ENCODE measurements at places on chromosomes 4 and X.
A peak's percentile ranks its signal among the peaks of the same experiment; 100 is the strongest.

DNA sequence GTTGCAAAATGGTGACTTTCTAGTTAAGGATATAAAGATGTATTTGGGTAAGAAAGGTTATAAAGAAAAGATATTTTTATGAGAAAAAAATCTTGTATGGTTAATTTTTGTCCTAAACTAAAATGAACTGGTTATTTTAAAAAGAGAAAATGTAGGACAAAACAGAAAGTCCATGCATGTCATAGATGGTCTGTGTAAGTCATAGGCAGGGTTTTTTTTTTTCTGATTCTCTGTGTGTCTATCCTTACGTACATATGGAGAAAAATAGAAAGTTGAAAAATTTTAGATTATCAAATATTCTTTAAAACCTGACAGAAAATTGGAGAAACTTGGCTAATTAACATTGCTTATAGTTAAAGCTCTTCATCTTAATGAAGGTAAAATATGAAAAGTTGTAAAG, 493.4 kb downstream of the IQCM start:
- no peaks in the 10 kb centered on the region for H3K27me3 ChIP-seq
- no peaks in the 10 kb centered on the region for H3K4me1 ChIP-seq
- H3K27ac ChIP-seq = no peak overlapping the region
- DNase-seq = no peak
- H3K36me3 ChIP-seq = no peaks in the 10 kb centered on the region

GRCh38 chr4:48119646-48120045, 14.4 kb downstream of the TXK start:
- H3K4me1 ChIP-seq = no peaks in the 10 kb centered on the region
- H3K27me3 ChIP-seq = no peaks in the 10 kb centered on the region
- H3K36me3 ChIP-seq = no peaks in the 10 kb centered on the region
- DNase-seq = no peak
- no peak overlapping the region for H3K4me3 ChIP-seq
- no peak overlapping the region for H3K27ac ChIP-seq

- H3K4me1 ChIP-seq = no peaks in the 10 kb centered on the region
- no peaks in the 10 kb centered on the region for H3K27me3 ChIP-seq
- no peak overlapping the region for H3K4me3 ChIP-seq
Measured at GRCh38 chrX:26783512-26784225, 567.7 kb downstream of the MAGEB5 start.

DNA sequence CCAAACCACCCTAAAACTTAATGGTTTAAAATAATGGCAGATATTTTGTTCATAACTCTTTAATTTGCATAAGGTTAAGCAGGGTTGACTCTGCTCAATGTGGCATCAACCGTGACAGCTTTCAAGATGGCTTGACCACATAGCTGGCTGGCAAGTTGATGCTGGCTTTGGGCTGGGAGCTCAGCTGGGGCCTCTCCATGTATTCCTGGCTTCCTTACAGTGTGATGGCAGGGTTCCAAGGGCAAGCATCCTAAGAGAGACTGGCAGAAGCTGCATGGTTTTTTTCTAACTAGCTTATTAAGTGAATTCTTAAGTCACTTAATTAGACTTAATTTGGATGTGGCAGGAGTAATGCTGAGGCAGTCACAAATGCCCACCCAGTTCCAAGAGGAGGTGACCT, 4.5 kb downstream of the RP2 start:
- DNase-seq = no peak
- H3K4me1 ChIP-seq = no peaks in the 10 kb centered on the region
- no peak overlapping the region for H3K4me3 ChIP-seq
- no peaks in the 10 kb centered on the region for H3K27me3 ChIP-seq
- H3K27ac ChIP-seq = no peak overlapping the region

DNA sequence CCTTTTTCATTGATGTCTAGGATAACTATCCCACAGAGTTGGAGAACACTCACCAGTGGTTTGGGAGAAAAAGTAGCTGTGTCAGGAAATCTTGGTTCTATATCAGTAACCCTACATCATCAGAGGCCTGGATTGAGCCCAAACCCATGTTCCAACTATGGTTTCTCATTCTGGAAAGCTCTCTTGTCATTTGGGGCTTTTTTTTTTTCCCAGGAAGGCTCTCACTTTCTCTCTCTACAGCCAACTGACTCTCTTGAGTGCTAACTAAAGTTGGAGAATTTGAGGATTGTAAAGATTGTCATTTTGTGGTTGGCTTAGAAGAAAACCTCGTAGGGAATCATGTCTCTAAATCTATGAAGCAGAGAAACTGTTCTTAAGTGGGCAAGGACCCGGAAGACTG, 228.2 kb upstream of the DIPK2B start:
- no peak overlapping the region for H3K27ac ChIP-seq
- H3K4me3 ChIP-seq = no peak overlapping the region
- no peaks in the 10 kb centered on the region for H3K36me3 ChIP-seq
- no peaks in the 10 kb centered on the region for H3K27me3 ChIP-seq
- no peaks in the 10 kb centered on the region for H3K4me1 ChIP-seq

GRCh38 chrX:41333744-41334362, at the start of gene DDX3X:
Gene DDX3X (plus strand): TSS chrX:41334162. CDS start chrX:41334253, 91 bp downstream.
- H3K27me3 ChIP-seq = no peaks in the 10 kb centered on the region
- peak; percentile 96 for DNase-seq
- peak within 1 kb of the TSS; percentile 100 for H3K27ac ChIP-seq
- H3K4me1 ChIP-seq = no peaks in the 10 kb centered on the region
- H3K36me3 ChIP-seq = no peaks in the 10 kb centered on the region

- H3K36me3 ChIP-seq = peaks cover 9% of the 10 kb centered on the region
- H3K4me1 ChIP-seq = peaks cover 5% of the 10 kb centered on the region
- peak overlapping the region; percentile 64 for H3K27ac ChIP-seq
- DNase-seq = peak; percentile 88
Measured at GRCh38 chr4:76199664-76200211, 13.9 kb downstream of the SCARB2 start.

GRCh38 chrX:78199851-78200250, 60.4 kb upstream of the TAF9B start:
- DNase-seq = no peak
- no peaks in the 10 kb centered on the region for H3K4me1 ChIP-seq
- no peak overlapping the region for H3K4me3 ChIP-seq
- H3K36me3 ChIP-seq = no peaks in the 10 kb centered on the region
- no peak overlapping the region for H3K27ac ChIP-seq
- no peaks in the 10 kb centered on the region for H3K27me3 ChIP-seq

- no peak for DNase-seq
- no peaks in the 10 kb centered on the region for H3K27me3 ChIP-seq
- H3K4me1 ChIP-seq = no peaks in the 10 kb centered on the region
- H3K4me3 ChIP-seq = no peak overlapping the region
- H3K36me3 ChIP-seq = no peaks in the 10 kb centered on the region
Measured at GRCh38 chr4:97577004-97577403, 566.3 kb downstream of the STPG2 start.

- H3K36me3 ChIP-seq = no peaks in the 10 kb centered on the region
- DNase-seq = no peak
- H3K27me3 ChIP-seq = no peaks in the 10 kb centered on the region
Measured at GRCh38 chr4:19051831-19052230, 1030.3 kb upstream of the LCORL start.

DNA sequence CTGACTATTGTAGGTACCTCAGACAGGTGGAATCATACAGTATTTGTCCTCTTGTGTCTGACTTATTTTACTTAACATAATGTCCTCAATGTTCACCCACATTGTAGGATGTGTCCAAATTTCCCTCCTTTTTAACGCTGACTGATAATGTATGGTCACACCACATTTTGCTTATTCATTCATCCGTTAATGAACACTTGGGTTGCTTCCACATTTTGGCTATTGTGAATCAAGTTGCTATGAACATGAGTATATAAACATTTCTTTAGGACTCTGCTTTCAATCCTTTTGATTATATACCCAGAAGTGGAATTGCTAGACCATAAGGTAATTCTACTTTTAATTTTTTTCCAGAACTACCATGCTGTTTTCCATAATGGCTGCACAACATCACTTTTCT, 87.0 kb upstream of the NDP start:
- H3K27ac ChIP-seq = no peak overlapping the region
- H3K4me1 ChIP-seq = no peaks in the 10 kb centered on the region
- no peak for DNase-seq
- no peaks in the 10 kb centered on the region for H3K27me3 ChIP-seq
- no peak overlapping the region for H3K4me3 ChIP-seq
- no peaks in the 10 kb centered on the region for H3K36me3 ChIP-seq

- H3K36me3 ChIP-seq = no peaks in the 10 kb centered on the region
- no peak overlapping the region for H3K4me3 ChIP-seq
- no peaks in the 10 kb centered on the region for H3K27me3 ChIP-seq
- no peaks in the 10 kb centered on the region for H3K4me1 ChIP-seq
- DNase-seq = no peak
Measured at GRCh38 chr4:167032871-167033270, 201.4 kb downstream of the SPOCK3 start.

- no peaks in the 10 kb centered on the region for H3K27me3 ChIP-seq
- H3K4me1 ChIP-seq = no peaks in the 10 kb centered on the region
- no peak overlapping the region for H3K4me3 ChIP-seq
Measured at GRCh38 chr4:54254116-54254914, 25.2 kb downstream of the PDGFRA start.

- H3K27ac ChIP-seq = no peak overlapping the region
- H3K27me3 ChIP-seq = no peaks in the 10 kb centered on the region
- H3K4me3 ChIP-seq = no peak overlapping the region
Measured at GRCh38 chrX:33138677-33139249, 72.6 kb downstream of the DMD start.

- no peaks in the 10 kb centered on the region for H3K36me3 ChIP-seq
- H3K27ac ChIP-seq = peak overlapping the region; percentile 79
- no peaks in the 10 kb centered on the region for H3K27me3 ChIP-seq
- no peaks in the 10 kb centered on the region for H3K4me1 ChIP-seq
- DNase-seq = no peak
Measured at GRCh38 chr4:48905363-48906015, 1.1 kb downstream of the OCIAD2 start.

GRCh38 chr4:132313852-132314251, 835.2 kb upstream of the PCDH10 start:
- no peaks in the 10 kb centered on the region for H3K4me1 ChIP-seq
- H3K36me3 ChIP-seq = no peaks in the 10 kb centered on the region
- DNase-seq = no peak
- H3K27ac ChIP-seq = no peak overlapping the region
- H3K27me3 ChIP-seq = no peaks in the 10 kb centered on the region
- no peak overlapping the region for H3K4me3 ChIP-seq

DNA sequence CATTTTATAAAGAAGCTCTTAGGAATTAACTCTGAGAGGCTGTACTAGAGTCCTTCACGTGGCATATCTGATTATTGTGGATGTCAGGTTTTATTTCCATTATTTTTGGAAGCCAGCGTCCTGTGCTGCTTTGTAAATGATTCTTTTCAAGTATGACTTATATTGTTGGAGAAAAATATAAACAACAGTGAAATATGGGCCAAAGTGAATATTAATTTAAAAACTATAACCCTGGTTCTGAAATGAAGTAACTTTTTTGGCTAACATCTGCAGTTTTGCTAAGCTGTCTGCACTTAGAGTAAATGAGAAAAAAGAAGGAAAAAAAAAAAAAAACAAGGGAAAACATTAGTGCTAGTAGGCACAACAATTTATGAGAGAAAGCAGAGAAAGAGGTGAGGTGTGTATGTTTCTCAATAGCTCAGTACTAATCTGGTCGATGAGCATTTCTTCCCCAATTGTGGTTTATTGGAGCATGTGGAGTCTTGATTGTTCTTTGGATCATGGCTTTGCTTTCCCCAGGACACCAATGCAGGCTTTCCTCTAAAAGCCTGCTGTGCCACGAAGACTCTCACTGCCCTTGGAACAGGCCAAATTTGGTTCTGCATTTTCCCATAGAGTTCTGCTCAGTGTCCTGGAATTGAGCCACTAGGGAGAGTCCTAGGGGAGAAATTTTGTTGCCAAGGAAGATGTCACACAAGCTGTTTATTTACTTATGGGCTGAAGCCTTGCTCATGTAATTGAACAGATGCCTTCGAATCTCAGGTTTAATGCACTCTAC, 273.3 kb downstream of the DKK2 start:
- no peaks in the 10 kb centered on the region for H3K36me3 ChIP-seq
- H3K4me1 ChIP-seq = no peaks in the 10 kb centered on the region
- H3K27ac ChIP-seq = no peak overlapping the region
- no peak overlapping the region for H3K4me3 ChIP-seq
- no peaks in the 10 kb centered on the region for H3K27me3 ChIP-seq

GRCh38 chr4:138200236-138200590, 41.9 kb downstream of the SLC7A11 start:
- no peaks in the 10 kb centered on the region for H3K36me3 ChIP-seq
- H3K27me3 ChIP-seq = no peaks in the 10 kb centered on the region
- no peak overlapping the region for H3K27ac ChIP-seq
- H3K4me3 ChIP-seq = no peak overlapping the region
- H3K4me1 ChIP-seq = no peaks in the 10 kb centered on the region

- H3K36me3 ChIP-seq = no peaks in the 10 kb centered on the region
- H3K27ac ChIP-seq = no peak overlapping the region
- DNase-seq = no peak
- no peaks in the 10 kb centered on the region for H3K27me3 ChIP-seq
Measured at GRCh38 chr4:147924604-147925412, 192.9 kb downstream of the ARHGAP10 start.

All from Peyer's patch (tissue), 4 donors.